ENCODE measurements at places on chromosomes 1 and 21.
A peak's percentile ranks its signal among the peaks of the same experiment; 100 is the strongest.

DNA sequence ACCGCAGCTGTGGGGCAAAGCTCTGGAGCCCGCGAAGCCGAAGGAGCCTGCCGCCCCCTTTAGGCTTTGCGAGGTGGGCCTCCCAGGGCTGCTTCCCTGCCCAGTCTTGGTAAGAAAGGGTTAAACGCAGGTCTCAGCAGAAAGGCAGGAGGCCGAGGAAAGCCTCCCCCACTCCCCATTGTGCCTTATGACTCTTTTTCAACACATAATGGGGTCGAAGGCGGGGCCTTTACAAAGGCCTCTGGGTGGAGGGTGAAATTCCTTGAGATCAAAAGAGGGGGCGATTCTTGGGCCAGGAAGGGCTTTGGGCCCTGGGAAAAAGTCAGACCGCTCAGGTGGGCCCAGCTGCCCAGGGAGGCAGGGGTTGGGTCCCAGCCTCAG is 880 bp downstream of the ALPL start:
- no peak for DNase-seq

GRCh38 chr1:190172651-190173430 is 304.8 kb downstream of the BRINP3 start:
- no peak for DNase-seq

DNA sequence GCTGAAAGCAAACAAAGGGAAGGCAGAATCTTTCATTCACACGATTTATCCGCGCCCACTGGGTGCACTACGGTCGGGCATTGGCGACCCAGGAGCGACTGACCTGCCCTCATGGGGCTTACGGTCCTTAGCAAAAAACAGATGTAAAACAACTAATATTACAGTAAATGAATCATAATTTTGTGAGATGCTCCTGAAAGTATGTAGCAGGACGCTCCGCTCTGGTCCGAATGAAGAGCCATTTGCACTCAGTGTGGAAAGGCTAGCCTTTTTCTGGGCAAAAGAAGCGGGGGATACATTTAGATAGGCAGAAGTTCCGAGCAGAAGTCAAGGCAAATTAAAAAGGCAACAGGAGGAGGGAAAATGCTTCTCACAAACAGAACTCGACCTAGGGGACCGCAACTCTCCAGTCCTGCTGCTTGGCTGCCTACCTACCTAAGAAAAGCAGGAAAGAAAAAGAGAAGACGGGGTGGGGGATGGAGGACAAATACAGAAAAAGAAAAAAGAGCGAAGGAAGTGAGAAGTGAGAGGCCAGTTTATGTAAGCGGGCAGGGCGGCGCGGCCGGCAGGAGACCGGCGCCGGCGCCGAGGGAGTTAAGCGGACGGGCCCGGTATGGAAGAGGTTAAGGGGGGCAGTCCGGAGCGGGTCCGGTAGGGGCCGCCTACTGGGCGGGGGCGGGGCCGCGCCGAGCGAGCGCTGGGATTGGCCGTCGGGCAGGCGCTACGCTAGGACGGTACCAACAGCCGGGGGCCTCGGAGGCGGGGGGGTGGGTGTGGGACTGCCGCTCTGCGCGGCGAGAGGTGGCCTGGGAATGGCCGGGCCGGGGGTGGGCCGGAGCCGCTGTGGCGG is at the start of gene FAM20B:
Gene FAM20B, plus strand, starts transcription at position 770 of the 850 bp plus-strand sequence. CDS start 17,954 bp downstream, outside the sequence.
- DNase-seq, result peak; percentile 93

- DNase-seq, result no peak
Observed at GRCh38 chr1:100862591-100862990, 32.1 kb downstream of the EXTL2 start.
